ENCODE measurements at places on chromosomes 6 and 20. TPM values are rescaled to one million over a fixed set of nuclear protein-coding genes. Genes with fewer than 3 reads are reported as not detected.

Gene CDH26
- 0.72 TPM for total RNA-seq

Gene SLC17A2
- not detected for total RNA-seq

Gene ITPR3
- total RNA-seq: 117 TPM

Gene COMMD7
- total RNA-seq: 21.2 TPM

Gene ZFP57
- 1.1 TPM for total RNA-seq

Measured in tracheal epithelial cell (primary cell).